Activated CD4-positive, alpha-beta T cell treated with anti-CD3 and anti-CD28 coated beads, Interleukin-10, Interleukin-2, amounts not matched to agents 100 ng/mL and 50 ng/mL, durations not matched to agents 16 hours and 8 hours (primary cell): ENCODE measurements at places on chromosomes 16 and 17.

DNA sequence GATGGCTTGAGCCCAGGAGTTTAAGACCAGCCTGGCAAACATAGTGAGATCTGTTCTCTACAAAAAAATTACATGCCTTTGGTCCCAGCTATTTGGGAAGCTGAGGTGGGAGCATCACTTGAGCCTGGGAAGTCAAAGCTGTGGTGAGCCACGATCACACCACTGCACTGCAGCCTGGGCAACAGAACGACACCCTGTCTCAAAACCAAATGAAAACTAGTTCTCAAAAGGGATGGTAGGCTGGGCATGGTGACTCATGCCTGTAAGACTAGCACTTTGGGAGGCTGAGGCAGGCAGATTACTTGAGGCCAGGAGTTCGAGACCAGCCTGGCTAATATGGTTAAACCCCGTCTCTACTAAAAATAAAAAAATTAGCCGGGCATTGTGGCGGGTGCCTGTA, 31.1 kb downstream of the PPM1D start:
- DNase-seq, result no peak

- peak; percentile 35 for DNase-seq
These were observed 5.0 kb downstream of the SKA2 start for GRCh38 chr17:59149841-59150511.

- peak; percentile 5 for DNase-seq
These were observed 37.6 kb upstream of the DHRS7B start for GRCh38 chr17:21089145-21089544.

GRCh38 chr17:78154903-78155811, 9.0 kb downstream of the C17orf99 start:
- peak; percentile 58 for DNase-seq

DNA sequence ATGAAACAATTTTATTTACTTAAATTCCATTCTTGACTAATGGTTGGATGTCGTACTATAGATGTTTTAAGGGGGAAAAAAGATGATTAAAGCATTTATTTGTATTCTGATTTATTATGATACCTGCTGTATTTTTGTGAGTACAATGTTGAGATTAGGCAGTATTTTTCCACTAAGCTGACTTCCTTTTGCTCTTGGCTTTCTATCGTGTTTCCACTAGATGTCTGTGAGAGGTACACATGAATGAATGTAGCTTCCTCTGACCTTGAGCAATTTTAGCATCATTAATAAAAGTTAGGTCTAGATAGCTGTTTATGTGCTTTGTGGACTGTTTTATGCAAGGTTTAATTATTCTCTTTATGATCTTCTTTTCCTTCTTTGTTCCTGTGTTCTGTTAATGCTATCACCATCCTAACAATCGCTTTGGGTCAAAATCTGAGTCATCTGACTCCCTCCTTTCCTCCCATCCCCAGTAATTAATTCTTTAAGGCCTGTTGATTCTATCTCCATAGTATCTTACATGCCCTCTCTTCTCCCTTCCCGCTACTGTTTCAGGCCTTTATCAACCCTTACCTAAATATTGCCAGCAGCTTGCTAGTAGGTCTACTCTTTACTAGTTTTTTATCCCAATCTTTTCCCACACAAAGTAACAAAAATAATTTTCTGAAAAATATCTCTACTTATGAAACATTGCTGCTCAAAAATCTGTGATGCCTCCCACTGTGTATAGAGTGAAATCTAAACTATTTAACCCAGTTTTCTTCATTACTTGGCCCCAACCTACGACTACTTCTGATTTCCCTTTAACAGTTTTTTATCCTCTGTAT, 76.0 kb downstream of the VMP1 start:
- peak; percentile 62 for DNase-seq

DNA sequence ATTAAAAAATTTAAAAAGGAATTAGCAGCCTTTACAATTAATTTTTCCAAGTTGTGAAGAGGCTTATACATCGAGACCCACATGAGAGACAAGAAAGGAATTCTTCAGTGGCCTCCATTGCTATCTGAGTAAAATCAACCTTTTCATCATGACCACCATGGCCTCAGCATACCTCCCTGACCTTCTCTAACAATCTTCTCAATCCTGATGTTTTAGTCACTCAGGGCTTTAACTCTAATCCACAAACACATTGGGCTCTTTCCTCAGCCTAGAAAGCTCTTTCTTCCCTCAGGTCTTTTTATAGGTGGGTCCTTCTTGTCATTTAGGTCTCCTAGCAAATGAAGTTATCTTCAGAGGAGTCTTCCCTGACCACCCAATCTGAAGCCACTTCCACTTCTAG, 46.4 kb downstream of the SPOP start:
- DNase-seq, result no peak

DNA sequence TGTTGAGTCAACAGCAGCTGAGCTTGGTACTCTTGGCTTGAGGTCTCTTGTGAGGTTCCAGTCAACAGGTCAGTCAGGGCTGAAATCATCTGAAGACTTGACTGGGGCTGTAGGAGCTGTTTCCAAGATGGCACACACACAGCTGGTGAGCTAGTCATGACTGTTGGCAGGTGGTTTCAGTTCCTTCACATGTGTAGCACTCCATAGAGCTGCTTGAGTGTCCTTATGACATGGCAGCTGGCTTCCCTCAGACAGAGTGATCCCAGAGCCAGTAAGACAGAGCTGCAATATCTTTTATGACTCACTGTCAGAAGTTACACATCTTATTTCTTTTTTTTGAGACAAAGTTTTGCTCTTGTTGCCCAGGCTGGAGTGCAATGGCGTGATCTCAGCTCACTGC, 19.5 kb upstream of the GAS7 start:
- DNase-seq, result no peak

- no peak for DNase-seq
These were observed 220.6 kb downstream of the FTO start for GRCh38 chr16:53924331-53925106.

- no peak for DNase-seq
These were observed 25.8 kb downstream of the ABR start for GRCh38 chr17:1153795-1154546.

DNA sequence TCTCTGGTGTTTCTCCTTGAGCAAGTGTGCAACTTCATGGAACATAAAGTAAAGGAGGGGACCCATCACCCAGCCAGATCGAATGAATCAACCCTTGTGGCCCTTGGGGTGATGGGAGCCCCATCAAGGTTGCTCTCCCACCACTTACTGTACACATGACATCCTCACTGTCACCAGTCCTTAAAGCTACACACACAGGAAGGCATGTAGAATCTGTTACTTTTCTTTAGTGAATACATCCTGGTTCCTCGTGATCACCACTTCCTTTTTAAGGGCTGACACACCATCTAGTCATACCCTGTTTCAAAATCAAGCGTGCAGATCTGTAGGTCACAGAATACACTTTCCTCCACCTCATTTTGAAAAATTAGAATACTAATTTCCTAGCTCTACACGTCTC, 22.6 kb upstream of the MPHOSPH6 start:
- peak; percentile 81 for DNase-seq

DNA sequence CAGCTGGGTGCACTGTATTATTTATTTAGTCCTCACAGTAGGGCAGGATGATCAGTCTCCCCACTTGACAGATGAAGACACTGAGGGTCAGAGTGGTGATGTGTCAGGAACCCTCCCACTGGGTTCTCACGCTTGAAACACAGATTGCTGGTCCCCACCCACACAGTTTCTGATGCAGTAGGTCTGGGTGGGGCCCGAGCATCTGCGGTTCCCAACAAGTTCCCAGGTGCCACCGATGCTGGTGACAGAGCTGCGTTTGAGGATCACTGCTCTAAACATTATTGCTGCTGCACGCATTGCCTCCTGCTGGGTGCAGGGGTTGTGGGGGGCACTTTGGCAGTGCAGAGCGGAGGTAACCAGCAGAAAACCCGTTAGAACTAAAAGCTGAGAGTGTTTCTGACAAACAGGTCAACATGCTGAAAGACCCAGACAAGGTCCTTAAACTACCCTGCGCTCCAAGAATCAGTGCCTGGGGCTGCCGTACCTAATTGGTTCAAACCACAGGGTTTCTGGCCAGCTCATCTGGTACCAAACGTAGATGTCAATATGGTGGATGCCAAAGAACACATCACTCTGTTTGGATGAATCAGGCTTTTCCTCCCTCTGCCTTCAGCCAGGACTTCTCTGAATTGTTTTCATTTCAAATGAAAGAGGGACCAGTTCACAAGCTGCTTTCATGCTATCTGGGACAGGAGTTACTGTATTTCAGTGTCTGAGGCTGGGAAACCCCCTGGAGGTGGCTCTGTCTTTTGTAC, 76.0 kb downstream of the ABCC1 start:
- peak; percentile 66 for DNase-seq

- DNase-seq, result peak; percentile 23
These were observed 13.6 kb upstream of the TERF2 start for GRCh38 chr16:69399361-69399760.
